ENCODE measurements at places on chromosomes 13 and 19.

DNA sequence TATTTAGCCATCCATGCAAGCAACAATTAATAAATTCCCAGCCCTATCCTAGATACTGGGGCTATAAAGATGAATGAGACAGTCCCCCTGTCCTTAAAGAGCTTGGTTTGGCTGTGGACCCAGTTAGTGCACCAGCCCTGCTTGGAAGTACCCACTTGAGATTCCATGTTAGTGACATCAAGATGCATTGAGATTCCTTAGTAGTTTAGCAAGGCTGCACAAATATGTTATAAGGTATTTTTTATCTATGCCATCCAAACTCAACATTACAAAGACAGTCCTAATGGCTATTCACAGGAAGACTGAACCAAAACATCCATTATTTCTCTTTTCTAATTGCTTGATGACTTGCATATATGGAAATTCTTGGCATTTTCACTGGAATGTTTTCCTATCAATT is 48.8 kb upstream of the RAP2A start:
- DNase-seq: no peak

- DNase-seq: no peak
Measured at GRCh38 chr19:42191855-42192254, 25.6 kb downstream of the DEDD2 start.

DNA sequence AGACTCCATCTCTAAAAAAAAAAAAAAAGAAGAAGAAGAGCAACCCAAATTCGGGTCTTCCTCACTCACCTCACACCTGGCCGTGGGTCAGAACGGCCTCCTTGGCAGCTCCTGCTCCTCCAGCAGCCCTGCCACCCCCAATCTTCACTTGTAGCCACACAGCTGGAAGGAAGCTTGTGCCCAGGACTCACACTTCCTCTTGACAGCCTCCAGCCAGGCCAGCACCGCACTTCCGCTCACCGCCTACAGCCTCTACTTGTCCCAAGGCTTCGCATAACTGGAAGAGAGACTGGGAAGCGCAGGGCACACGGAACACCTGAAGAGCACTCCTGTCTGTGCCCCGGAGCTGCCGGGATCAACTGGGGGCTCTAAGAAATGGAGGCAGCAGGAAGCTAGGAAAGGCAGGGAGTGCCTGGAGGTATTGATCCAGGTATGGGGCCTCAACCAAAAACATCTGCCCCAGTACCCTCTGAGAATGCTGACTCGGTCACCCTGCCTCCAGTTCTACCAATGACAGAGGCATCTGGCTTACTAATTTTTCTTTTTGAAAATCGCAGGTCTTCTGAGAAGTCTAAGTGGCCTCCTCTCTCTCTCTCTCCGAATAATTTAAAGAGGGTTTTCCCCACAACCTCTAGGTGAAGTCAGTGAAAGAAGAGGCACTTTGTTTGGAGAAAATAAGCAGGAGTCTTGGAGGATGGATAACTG is 31.1 kb upstream of the ATP12A start:
- DNase-seq: no peak

DNA sequence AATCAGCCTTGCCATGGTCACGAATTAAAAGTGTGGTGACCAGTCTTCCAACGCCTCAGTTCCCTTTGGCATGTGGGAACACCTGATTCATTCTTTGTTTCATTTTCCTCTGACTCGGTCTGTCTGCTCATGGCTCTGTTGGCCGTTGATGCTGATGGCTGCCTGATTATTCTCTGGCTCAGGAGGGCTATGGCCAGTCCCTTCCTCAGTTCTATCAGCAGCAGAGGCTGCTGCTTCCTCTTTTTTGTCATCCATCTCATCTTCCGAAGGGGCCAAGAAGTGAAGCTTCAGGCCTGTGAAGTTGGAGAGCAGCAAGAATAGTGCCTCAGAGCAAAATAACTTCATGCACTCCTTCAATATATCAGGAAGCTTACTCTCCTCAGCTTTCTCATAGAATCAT is 9.5 kb upstream of the MLNR start:
- no peak for DNase-seq

DNA sequence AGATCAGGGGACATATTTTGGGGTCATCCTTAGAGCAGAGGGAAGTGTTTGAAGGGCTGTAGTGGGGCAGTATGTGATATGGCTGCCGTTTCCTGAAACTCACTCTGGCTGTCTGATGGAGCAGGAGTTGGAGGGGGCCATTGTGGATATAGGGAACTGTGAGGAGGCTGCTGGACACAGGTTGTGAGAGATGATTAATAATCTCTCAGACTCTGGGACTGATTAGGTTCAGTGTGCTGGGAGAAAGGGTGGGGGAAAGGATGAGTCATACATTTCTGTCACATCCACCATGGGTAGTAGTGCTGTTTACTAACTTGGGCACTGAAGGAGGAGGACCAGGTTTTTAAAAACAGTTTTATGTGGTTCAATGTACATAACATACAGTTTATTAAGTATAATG is 4.8 kb downstream of the B3GLCT start:
- no peak for DNase-seq

DNA sequence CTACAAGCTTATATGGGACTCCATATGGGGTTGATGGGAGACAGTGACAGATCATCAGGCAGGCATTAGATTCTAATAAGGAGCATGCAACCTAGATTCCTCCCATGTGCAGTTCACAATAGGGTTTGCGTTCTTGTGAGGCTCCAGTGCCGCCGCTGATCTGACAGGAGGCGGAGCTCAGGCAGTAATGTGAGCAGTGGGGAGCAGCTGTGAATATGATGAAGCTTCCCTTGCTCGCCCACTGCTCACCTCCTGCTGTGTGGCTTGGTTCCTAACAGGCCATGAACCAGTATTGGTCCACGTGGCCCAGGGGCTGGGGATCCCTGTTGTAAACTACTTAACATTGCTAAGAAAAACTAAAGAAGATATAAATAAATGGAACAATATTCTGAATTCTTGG is 378.4 kb downstream of the KCNRG start:
- DNase-seq: no peak

GRCh38 chr13:27833206-27833605 is 40.9 kb downstream of the GSX1 start:
- DNase-seq: no peak

GRCh38 chr13:39781381-39781780 is 125.9 kb downstream of the COG6 start:
- DNase-seq: no peak

GRCh38 chr19:49212016-49212701 is 54.6 kb downstream of the TRPM4 start:
- DNase-seq: no peak

DNA sequence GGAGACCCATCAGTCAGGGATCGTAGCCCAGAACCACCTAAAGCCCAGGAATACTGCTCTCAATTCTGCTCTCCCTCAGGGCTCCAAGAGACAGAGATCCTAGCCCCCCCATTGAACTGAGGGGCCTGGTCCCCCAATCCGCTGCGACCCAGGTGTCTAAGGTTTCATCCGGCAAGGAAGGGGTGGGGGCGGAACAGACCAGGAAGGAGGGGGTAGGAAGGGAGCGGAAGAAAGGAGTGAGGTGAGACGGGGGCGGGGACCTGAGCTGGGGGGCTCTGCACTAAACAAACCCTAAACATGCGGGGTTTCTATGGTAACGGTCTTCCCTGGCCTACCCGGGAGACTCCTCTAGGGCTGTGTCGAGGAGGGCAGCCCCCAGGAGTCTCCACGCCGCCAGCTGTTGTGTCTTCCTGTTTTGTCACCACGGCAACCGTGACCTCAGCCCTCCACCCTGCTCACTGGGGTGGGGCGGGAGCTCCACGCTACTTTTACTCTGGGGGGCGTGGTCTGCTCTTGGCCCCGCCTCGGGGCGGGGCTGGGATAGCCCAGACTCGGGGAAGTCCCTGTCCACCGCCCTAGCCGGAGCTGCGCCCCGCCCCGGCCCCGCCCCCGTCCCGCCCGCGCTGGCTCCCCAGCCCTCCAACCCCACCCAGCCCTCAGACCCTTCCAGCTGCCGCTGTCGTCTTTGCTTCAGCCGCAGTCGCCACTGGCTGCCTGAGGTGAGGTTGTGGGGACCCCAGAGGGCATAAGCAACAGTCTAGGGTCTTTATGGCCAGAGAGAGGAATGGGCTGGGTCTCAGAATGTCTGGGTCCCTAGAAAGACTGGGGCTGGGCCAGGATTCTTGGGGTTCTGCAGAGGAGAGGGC is at the start of gene MYADM:
Gene MYADM, plus strand, starts transcription at position 659 of the 866 bp plus-strand sequence. CDS start 5,647 bp downstream, outside the sequence.
- DNase-seq: peak; percentile 100

DNA sequence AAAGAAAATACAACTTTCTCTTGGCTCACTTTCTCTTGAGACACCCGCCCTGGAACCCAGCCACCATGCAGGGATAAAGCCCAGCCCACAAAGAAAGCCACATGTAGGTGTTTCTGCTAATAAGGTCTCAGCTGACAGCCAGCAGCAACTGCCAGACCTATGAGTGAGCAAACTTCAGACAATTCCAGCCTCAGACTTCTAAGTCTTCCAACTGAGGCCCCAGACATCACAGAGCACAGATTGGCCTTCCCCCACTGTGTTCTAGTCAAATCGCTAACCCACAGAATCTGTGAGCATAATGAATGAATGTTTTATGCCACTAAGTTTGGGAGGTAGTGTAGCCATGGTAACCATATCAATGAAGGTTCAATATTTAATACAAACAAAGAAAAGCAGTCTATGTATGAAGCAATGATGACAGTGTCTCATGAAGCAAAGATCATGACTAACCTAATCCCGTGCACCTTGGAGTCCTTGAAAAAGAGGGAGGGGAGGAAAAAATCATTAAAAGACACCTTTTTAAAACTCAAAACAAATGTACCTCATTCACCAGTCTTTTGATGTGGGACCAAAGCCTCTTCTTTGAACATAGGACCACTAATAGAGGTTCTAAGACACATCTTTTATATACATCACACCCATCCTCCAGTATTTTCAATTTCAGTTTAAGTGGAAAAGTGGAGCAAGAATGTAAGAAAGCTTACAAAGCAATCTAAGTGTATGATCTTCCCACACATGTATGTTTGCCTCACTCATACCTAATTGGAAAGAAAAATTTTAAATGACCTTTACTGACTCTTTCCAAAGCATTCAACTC is 6.2 kb downstream of the MRPS31 start:
- no peak for DNase-seq

DNA sequence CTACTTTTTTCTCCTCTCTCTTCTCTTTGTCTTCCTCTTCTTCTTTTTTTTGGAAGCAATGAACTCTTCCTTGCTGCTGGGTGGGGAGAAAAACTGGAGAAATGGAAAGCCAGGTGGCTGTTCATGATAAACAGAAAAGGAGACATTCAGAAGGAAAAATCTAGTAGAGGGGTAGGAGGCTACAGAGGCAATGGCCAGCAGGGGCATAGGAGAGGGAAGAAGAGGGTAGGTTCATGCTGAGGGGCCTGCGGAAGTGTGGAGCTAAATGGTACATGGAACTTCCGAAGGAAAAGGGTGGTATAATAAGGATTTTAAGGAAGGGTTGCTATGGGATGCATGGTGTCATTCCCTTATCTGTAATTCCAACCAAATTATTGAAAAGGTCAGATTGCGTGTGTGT is 17.5 kb upstream of the HS6ST3 start:
- no peak for DNase-seq

DNA sequence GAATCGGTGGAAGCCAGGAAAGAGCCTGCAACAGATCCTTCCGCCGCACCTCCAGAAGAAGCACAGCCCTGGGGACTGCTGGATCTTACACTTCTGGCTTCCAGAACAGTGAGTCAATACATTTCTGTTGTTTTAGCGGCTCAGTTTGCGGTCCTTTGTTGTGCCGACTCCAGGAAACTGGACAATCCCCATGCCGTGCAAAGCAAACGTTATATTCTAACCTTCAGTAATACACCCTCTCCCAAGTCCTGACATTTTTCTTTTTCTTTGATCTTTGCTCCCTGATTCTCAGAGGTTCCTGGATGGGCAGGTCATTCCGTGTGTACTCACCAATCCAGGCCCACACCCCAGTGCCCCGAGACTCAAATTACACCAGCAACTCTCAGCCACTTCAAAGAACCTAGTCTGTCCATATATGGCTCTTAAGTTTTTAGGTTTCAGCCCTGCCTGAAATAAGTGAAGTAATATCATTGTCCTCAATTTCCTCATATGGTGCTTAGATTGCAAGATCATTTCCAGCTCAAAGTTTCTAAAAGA is 387.1 kb upstream of the SGCG start:
- no peak for DNase-seq

DNA sequence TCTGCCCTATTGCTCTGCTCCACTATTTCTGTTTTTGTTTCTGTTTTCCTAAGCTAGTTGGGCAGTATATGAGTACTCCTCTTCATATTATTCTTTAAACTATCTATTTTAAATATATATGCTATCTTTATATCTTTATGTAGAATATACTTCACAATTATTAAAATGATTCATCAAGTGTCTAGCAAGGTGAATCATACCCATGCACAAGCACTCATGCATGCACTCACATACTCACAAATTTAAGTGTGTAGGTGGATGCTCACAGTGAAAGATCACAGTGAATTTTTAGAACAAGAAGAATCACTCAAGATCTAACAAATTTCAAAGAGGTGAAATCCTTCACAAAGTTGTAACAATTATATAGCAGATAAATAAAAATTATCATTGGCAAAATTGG is 435.6 kb upstream of the SLITRK5 start:
- no peak for DNase-seq

DNA sequence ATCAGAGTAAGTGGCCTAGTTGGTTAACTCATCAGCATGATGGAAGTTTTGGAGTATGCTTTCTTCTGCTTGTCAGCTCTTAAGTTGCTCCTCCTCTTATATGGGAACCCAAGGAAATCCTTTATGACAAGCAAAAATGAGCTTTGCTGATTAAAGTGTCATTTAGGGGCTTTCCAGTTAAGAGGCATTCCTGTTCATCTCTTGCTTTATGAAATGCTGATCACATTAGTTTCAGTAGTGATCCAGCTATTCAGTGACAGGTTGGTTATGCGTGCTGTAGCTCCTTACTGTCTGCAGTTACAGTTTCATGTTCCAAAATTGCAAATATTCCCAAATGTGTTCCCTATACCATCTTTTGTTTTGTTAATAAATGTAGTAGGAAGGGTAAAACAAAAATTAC is 146.6 kb downstream of the CDK8 start:
- DNase-seq: no peak

DNA sequence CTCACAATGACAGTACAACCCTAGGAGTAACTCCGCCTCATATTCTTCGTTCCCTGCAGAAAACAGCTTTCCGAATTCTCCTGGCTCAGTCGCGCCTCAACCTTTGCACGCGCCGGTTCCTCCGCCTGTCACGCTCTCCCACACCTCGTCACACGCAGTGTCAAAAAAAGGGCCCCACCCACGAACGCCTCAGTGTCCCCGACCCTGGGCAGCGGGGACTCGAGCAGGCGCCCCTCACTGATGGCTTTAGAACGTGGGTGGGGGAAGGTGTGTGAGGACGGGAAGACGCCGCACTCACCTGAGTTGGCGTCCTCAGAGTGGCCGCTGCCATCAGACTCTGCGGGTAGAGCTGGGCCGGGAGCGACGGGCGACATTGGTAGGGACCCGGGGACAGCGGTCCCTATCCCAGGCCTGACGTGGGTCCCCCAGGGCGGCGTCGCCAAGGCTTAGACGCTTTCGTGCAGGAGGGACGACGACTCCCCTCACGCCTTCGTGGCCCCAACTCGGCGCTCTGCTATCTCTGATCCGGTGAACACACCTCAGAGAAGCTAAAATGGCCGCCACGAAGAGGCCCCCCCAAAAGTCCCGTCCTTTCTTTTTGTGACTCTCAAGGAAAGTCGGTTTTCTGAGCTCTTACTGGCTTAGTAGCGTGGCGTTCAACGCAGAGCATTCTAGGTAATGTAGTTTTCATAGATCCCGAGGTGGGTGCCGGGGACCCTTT is at the start of gene ZNF154:
Gene ZNF154, minus strand, starts transcription at position 564 of the 721 bp plus-strand sequence. Its CDS starts 233 bp downstream, at position 331.
- DNase-seq: no peak

- no peak for DNase-seq
Measured at GRCh38 chr19:32458500-32459123, 53.0 kb downstream of the DPY19L3 start.
